BE2C (cell line): ENCODE measurements at places on chromosomes 5 and 9.

DNA sequence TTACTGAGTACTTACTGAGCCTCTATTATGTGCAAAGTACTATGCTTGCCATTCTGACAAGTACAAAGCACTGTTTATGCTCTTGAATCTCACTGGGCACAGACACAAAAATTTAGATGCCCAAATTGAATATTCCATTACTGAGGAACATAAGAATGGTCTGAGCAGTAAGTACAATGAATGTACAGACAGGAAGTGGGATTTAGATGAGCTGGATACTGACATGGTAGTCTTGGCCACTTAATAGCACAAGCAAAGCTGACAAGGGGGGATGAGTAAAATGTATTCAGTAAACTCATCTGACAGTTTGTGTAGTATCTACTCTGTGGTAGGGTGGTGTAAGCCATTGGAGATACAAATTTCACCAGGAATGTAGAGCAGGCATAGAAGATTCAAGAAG lies 132.4 kb downstream of the EFNA5 start:
- no peak for DNase-seq

DNA sequence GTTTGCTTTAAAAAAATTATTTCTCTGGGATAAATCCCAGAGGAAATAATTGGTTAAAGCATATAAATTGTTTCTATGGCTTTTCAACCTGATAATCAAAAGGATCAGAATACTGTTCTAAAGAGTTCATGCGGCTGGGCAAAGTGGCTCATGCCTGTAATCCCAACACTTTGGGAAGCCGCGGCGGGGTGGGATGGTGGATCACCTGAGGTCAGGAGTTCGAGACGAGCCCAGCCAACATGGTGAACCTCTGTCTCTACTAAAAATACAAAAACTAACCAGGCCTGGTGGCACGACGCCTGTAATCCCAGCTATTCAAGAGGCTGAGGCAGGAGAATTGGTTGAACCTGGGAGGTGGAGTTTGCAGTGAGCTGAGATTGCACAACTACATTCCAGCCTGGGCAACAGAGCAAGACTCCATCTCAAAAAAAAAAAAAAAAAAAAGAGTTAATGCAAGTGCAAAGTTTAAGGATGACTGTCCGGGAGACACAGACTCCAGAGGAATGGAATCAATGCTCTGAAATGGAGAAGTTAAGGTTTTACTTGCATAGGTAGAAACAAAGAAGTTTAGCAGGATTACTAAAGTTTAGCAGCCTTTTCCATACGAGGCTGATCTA lies 16.6 kb upstream of the GRHPR start:
- no peak for DNase-seq

DNA sequence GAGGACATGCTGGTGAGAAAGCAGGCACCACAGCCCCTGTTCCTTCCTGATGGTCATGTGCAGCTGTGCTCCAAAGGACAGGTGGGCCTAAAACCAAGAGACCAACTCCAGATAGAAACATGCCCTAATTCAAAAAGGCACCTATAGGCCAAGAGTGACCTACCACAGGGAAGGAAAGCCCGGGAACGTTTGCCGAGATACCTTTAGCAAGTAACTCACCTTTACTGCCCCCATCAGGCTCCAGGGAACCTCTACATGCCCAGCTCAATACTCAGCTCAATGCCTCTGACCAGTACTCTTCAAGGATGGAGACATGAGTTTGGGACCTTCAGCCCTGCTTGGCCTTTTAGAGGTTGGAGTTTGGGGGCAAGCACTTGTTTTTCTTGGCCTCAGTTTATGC lies 172.8 kb upstream of the FSTL4 start:
- DNase-seq: no peak

DNA sequence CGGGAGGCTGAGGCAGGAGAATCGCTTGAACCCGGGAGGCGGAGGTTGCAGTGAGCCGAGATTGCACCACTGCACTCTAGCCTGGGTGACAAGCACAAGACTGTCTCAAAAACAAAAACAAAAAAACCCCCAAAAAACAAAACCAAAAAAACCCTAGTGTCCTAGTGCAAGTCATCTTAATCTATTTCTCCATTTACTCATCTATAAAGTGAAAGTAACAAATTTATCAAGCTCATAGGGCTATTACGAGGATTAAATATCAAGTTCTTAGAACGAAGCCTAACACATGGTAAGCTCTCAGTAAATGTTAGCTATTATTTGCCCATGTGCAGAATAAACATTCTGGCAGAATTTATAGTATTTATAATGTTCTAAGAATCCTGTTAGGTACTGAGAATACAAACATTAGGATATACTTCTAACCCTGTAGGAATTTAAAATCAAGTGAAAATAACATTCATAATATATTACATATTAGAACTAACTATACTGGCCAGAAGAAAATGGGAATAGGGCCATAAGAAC lies 45.0 kb downstream of the GOLPH3 start:
- no peak for DNase-seq

DNA sequence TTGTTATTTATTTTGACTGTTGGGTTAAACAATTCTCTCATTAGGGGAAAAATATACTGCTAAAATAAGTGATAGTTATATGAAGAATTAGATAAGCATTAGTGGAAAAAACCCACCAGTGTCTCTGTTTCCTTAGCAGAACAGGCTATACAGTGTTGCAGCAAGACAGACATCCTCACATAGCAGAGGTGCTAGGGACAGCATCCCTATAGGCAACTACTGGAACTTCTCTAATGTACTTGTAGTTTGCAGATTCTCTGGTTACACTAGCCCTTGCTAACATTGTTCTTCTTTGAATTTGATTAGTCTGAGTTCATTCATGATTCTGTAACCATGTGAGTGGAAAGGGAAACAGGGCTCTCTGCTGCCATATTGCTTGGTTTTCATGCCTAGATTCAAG lies 661.8 kb upstream of the RGMB start:
- DNase-seq: no peak

DNA sequence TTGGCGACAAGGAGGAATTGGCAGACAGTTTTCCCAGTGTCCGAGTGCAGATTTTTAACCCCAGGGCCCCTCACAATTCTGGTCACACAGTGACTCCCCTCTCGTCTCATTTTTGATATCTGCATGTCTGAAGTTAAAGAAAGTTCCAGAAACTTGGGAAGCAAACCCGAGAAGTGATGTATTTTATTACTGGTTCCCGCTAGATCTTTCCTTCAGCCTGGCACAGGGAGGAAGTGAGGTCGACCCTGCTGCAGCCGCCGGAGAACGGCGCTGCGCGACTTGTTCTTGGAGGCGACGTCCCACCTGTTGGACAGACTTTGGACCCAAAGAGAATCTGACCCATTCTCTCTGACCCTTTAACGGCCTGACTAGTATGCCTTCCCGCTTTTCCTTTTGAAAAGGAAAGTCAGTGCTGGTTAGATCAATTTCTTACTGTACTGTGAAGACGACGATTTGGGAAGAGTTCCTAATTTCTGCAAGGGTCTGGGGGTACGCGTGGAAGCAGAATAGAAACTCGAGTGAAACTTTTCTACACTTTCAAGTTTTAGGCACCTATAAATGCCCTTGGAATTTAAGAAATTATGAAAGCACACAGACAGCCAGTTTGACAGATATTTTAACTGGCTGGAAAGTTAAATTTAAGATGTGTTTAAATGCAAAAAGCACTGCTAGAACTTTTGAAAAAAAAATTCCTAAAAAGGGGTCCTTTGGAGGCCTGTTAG lies 744 bp downstream of the OTULIN start:
- peak; percentile 18 for DNase-seq

DNA sequence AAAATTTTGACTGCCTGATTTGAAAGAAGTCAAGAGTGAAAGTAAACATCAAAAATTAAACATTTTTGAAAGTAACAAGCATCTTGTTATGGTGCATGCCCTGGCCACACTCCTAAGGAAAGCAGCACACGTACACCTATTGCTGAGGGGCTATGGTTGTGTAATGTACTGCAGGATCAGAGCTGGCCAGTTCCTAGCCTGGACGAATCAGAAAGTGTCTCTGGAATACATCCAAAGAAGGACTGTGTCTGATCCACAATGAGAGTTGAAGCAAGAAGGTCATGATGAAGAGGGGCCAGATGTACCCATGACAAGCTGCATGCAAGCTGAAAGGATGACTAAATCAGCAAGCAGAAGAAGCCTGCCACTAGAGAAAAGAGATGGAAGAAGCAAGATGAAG lies 618.2 kb downstream of the TLE1 start:
- peak; percentile 13 for DNase-seq

GRCh38 chr9:88661759-88662158 lies 126.8 kb downstream of the NXNL2 start:
- no peak for DNase-seq

DNA sequence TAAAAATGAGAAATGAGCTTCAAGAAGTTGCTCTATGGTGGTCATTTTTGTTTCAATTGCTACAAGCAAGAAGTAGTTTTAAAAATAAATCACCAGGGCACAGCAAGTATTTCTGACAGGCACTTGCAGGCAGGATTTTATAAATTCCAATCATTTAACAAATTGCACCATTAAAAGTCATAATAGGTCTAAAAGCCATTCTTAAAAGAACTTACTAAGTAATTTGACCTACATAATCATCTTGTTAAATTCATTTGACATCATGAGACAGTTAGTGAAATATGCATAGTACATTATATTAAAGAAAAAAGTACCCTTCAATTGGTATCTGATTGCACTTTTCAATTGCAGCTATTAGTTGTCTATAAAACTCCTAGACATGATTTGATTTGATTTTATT lies 31.0 kb downstream of the TLX3 start:
- DNase-seq: no peak

- no peak for DNase-seq
These were observed 20.9 kb downstream of the DUSP1 start for GRCh38 chr5:172749881-172750633.

- no peak for DNase-seq
These were observed 172.8 kb downstream of the ENTREP1 start for GRCh38 chr9:69497816-69498215.

GRCh38 chr5:114010362-114010761 lies 351.5 kb upstream of the KCNN2 start:
- DNase-seq: no peak

DNA sequence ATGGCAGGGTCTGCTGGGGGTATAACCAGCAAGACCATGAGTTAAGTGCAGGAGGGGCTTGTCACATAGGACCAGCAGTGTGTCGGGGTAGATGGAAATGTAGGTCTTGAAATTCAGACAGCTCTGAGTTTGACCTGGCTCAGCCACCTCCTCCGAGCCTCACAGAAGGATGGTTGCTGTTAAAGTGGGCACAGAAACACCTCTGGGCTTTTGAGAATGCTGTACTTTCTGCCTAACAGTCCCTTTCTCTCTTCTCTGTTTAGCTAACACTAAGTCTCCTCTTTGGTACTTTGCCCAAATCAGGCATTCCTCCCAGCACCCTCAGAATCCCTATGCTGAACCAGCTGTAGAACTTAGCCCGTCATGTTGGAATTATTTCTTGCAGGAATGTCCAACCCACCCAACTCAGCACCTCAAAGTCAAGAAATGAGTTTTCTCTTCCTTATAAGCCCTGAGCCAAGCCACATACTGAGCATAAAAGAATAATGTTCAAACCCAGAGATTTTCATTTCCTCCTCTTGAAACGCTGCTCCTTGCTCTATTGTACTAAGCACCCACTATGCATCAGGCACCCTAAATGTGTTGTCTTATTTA lies 41.7 kb upstream of the MATR3 start:
- DNase-seq: no peak

- no peak for DNase-seq
These were observed 4.7 kb upstream of the FSD1L start for GRCh38 chr9:105443121-105443520.

- DNase-seq: no peak
These were observed 489.7 kb downstream of the SLCO4C1 start for GRCh38 chr5:101806410-101806809.
